ENCODE measurements at places on chromosomes 5 and 9.

DNA sequence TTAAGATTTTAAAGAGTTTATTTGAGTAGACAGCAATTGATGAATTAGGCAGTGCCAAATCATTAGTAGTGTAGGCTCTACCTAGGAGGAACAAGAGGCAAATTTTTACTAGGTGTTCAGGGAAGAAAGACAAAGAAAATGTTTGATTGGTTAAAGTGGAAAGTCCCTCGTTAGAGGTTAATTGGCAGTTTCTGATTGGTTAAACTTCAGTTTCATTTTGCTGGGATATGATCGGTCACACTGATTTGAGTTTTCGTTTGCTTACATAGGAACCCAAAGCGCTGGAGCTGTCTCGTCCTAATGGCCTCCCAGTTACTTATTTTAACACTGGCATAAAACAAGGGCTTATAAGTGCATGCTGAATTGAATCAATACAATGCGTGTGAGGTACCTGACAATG lies 15.1 kb downstream of the DMAC1 start:
- no peak for DNase-seq

DNA sequence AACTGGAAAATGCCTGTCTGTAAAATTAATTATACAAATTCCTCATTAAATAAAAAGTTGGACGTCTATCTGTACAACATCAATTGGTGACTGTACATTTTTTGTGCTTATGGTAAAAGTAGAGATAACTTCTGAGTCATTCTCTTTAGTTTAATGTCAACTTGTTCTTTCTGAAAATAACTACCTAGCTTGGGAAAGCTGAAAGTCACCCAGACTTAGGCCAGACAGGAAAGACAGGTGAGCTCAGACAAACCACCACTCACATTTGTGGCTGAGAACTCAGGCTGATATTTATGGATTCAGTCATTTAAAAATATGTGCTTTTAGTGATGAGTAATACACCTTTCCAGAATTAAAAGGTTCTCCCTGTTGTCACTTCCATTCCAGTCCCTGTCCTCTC lies 31.9 kb upstream of the ENTREP1 start:
- DNase-seq = no peak

DNA sequence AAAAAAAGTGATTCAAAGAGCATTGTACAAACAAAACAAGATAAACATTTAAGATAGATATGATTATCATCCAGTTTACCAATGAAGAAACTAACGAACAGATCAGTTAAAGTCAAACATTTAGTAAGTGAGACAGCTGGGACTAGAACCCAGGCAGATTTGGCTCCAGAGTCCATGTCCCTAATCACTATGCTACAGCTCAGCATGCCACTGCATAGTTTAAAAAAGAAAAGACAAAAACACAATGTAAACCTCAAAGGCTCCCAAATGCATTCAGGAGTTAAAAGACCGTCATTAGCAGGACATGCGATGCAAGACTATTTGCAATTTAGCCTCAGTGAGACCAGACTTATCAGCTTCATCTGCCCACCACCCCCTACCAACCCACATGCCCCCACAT lies 36.8 kb downstream of the DENND1A start:
- no peak for DNase-seq

DNA sequence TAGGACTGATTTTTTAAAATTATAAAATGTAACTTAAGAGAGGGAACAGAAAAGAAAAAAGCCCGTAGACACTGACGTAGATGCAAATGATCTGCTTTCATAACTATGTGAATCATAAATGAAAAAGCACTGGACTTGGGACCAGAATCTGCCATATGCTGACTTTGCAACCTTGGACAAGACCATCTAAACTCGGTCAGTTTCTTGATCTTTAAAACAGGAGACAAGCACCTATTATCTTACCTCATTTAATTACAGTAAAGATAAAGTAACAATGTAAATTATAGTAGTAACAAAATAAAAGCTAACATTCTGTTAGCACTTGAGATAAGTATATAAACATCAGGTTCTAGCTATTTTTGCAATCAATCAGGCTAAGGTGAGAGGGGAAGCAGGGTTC lies 20.0 kb downstream of the FBXW2 start:
- no peak for DNase-seq

- no peak for DNase-seq
These were observed 115.5 kb upstream of the SPEF2 start for GRCh38 chr5:35502206-35502605.

GRCh38 chr5:52789378-52789777 lies 1.7 kb downstream of the ITGA1 start:
- no peak for DNase-seq

DNA sequence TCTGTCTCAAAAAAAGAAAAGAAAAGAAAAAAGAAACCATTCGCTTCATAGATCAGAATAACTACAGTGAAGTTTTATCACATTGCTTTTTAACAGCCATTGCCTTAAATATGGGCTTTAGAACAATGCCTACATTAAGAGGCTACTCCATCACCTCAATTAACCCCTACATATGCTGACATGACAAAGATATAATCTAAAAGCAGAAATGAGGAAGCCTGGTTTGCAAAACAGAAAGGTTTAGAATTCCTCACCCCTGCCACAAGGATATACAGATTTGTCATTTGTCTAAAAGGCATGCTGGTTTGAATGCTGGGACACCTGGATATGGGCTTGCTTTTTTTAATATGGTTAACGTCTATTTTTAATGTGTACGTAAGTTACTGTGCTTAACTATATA lies 1353.0 kb upstream of the C9orf72 start:
- no peak for DNase-seq

GRCh38 chr5:86125731-86126601 lies 491.8 kb upstream of the COX7C start:
- no peak for DNase-seq

DNA sequence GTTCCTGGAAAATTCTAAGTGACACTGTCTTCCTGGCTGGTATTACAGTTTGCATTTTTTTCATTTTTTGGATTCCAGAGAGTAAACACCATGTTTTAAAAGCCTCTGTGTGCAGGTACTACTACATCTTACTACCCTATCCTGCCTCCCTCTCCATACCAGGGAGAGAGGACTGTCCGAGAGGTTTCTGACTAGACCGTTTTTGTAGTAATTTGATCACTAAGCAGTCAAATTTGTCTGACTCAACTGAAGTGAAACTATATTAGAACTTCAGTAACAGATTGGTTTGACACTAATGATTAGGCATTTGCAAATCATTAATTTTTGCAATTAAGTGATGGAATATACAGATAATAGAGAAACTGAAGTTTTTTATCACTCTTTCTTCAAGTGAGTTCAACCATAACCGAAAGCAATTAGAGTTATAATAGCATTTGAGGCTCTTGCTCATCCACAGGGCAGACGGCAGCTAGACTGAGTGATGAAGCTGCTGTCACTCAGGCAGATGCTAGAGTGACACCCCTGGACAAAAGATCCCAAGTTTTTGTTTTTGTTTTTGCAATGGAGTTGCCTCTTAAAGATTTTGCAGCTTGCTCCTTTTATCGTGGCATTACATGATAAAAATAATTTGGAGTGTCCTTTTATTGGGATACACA lies 44.3 kb downstream of the SMARCA2 start:
- DNase-seq = no peak

- no peak for DNase-seq
These were observed 73.2 kb downstream of the SNCAIP start for GRCh38 chr5:122385286-122385685.

GRCh38 chr9:105593145-105593544 lies 35.2 kb downstream of the FKTN start:
- no peak for DNase-seq

DNA sequence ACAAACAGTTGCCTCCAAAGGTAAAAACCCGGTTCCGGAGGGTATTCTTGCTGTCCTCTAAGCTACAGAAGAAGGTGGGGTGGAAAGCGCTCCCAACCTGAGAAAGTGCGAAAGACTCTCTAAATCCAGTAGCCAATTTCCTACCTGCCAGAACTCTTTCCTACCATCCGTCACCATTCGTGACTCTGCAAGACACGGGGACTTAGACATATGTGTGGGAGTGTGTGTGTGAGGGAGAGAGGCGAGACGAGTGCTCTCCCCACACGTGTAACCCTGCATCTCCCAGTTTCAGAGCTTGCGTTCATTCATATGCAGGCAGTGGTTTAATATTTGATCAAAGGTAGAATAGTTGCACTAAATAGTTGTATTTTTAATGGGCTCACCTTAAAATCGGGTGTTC lies 473 bp upstream of the GABRA1 start:
- no peak for DNase-seq

- DNase-seq = no peak
These were observed 73.3 kb upstream of the PHF24 start for GRCh38 chr9:34884747-34885189.

DNA sequence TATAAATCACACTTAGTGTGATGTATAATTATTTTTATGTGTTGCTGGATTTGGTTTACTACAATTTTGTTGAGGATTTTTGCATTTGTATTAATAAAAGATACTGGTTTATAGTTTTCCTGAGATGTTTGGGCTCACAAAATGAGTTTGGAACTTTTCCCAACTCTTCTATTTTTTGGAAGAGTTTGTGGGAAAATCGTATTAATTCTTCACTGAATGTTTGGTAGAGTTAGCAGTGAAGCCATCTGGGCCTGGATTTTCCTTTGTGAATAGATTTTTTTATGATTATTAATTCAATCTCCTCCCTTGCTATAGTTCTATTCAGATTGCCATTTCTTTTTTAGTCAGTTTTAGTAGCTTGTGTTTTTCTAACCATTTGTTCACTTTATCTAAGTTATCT lies 201.7 kb upstream of the NFIL3 start:
- no peak for DNase-seq

DNA sequence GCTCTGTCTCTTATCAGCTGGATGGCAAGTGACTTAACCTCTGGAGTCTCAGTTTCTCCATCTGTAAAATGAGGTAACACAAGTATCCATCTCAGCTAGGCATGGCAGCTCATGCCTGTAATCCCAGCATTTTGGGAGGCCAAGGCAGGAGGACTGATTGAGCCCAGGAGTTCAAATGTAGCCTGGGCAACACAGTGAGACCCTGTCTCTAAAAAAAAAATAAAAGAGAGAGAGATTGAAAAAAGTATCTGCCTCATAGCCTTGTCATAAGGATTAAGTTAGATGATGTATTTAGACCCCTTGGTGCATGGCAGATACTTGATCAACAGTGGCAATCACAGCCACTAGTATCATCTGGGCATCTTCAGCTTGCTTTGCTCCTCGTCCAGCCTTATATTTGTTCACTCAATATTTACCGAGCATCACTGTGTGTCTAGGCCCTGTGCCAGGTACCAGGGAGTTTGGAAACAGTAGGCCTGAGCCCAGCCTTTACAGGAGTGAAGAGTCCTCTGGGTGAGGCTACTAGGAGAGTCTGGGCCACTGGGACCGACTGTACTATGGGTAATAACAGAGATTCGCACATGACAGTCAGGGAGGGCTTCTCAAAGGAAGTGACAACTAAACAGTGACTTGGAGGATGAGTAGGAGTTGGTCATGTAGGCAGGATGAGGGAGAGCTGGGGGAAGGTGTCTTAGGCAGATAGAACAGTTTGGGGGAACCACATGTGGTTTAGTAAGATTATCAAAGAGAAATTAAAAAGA lies 34.2 kb downstream of the CORO2A start:
- no peak for DNase-seq
